Mesenteric fat pad (tissue), 1 donor: ENCODE measurements at places on chromosomes 6 and 20.

- DNase-seq: no peak
These were observed 85.7 kb downstream of the TBC1D7 start for GRCh38 chr6:13242590-13242989.

DNA sequence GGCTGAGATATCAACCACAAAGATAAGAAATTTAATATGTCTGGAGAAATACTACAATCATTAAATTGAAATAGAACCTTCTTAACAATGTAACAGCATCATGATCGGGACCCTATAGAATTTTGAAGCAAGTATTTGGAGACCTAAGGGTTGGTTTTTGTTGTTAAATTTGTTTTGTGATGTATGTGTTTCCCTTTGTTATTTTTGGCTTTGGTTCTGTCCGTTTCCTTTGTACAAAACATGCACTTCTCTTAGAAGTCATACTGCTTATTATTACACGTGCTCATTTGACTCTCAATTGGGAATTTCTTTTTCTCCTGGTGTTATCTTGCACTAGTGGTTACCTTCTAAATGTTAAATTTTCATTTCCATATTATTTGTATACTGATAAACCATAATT is 4.0 kb upstream of the PLN start:
- no peak for DNase-seq

- no peak for DNase-seq
These were observed 234.7 kb upstream of the RIMS1 start for GRCh38 chr6:71651636-71652035.

GRCh38 chr20:31508517-31509244 is 5.6 kb upstream of the HM13 start:
- DNase-seq: no peak

DNA sequence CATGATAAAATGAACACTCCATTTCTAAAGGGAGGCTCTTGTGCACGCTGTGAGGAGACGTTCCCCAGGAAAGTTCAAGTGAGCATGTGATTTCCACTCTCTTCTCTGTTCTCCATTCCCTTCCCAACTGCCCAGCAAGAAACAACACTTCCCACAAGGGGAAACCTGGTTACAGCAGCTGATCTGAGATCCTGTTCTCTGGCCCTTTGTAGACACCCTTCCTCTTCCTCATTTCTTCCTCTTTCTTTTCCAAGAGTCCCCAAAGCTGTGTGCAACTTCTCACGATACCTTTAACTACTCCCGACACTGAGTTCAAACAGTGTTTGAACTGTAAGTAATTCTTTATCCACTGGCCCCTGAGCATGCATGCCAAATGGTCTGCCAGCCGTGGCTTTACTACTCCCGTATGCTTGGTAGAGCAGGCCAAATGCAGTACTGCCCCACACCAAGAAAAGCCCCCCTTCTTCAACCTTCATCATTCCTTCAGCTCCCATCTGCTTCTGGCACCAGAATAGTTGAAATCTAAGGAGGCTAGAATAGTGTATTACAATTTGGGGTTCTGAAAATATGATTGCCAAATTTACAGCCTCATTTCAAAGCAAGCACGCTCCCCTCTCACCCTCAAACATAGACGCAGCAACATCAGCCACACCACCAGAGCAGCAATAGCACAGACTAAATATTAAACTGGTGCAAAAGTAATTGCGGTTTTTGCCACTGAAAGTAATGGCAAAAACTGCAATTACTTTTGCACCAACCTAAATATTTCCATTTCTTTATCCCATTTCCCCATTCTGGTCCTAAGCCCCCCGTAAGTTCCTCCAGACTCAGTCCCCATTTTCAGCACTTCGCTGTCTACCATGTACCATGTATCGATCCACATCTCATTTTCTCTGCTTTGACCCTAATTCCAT is 4.3 kb downstream of the HLA-DMB start:
- no peak for DNase-seq

- no peak for DNase-seq
These were observed 22.8 kb upstream of the GCLC start for GRCh38 chr6:53567701-53568100.

- DNase-seq: no peak
These were observed 37.5 kb downstream of the SNX9 start for GRCh38 chr6:157860505-157860991.

GRCh38 chr6:102340311-102340710 is 946.8 kb downstream of the GRIK2 start:
- DNase-seq: no peak

GRCh38 chr6:64013011-64013410 is 377.4 kb downstream of the PHF3 start:
- no peak for DNase-seq

GRCh38 chr6:116115781-116116180 is 10.2 kb downstream of the COL10A1 start:
- no peak for DNase-seq

DNA sequence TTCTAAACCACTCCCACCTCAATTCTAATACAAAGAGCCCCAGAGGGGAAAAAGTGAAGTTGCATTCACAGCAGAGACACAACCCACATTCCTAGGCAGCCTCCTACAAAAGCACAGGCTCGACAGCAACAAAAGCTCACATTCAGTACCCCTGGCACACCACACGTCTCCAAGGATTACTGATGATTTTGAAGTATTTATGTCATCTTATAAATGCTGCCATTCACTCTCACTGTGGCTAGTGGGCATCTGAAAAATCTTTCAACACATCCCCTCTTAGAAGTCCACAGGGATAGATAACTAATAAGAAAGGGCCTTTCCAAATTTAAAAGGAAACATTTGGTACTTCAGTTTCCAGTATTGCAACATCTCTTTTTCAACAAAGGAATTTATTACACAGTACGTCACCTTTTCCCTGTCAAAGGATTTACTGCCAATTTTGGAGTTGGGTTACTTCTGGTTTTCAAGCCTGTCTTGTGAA is 146.7 kb downstream of the TASP1 start:
- DNase-seq: no peak
